ENCODE measurements at places on chromosomes 11 and 22.

- no peak for DNase-seq
Measured at GRCh38 chr11:116852261-116853031, 15.0 kb upstream of the APOA1 start.

GRCh38 chr11:78788533-78788932, 213.9 kb upstream of the NARS2 start:
- DNase-seq = no peak

DNA sequence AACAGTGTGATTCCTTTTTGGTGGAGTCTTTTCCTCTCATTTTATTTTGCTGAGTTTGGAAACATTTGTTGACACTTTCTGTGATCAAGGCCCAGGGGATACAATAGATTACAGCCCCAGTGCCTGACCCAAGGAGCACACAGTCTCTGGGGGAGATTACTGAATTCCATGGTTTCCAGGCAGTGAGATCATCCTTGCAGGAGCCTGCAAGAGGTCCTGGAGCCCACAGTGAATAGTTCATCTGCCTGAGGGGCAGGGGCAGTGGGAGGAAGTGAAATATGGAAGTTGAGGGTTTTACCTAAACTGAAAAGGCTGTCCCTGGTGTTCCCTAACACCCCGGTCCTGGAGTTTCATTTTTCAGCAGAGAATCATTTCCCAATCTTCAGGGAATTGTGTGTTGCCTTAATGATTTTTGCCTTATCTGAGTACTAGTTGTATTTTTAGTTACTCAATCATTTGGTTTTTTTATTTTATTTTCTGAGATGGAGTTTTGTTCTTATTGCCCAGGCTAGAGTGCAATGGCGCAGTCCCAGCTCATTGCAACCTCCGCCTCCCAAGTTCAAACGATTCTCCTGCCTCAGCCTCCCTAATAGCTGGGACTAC, 7.7 kb downstream of the CCS start:
- no peak for DNase-seq

GRCh38 chr11:96205460-96205809, 137.6 kb downstream of the MAML2 start:
- no peak for DNase-seq

DNA sequence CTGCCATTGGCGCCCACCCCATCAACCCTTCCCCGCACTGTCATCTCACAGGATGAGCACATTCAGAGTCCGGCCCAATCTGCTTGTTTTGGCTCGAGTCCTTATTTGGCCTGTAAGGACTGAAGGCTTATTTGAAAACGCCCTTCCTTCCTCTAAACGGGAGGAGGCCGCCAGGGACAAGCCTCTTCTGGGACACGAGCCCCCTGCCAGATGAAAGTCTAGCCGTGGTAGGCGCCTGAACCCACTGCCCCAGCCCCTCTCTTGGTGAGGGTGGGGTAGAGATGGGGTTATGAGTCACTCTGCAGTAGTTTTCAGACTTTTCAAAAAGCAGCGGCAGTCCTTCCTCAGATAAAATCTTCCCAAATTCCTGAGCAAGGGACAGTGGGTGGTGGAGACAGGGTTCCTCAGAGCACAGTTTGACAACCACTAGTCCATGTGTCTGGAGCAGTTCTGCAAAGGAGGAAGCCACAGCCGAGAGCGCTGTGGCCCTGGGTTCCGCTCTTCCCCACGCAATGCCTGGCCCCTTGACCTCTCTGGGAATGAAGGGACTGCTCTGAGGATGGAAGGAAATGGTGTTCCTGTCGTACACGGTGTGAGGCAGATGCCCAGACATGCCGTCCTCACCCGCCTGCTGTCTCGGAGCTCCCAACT, 57.0 kb downstream of the MYH9 start:
- DNase-seq = no peak

GRCh38 chr11:80816454-80816847, 1375.6 kb upstream of the TENM4 start:
- DNase-seq = no peak

GRCh38 chr11:15768321-15768720, 588.0 kb downstream of the SOX6 start:
- DNase-seq = no peak

- DNase-seq = no peak
Measured at GRCh38 chr11:6354651-6355485, 34.6 kb upstream of the CAVIN3 start.

All from stimulated activated CD4-positive, alpha-beta T cell treated with anti-CD3 and anti-CD28 coated beads, Interleukin-1b, Interleukin-23, amount 100 ng/mL, for 1 hour (primary cell).